ENCODE measurements at places on chromosomes 3 and 15. TPM values are rescaled to one million over a fixed set of nuclear protein-coding genes. Genes with fewer than 3 reads are reported as not detected.

The PPP1R2 gene
- 98.8 TPM for total RNA-seq

The NUTM1 gene
- not detected for total RNA-seq

- no peak for DNase-seq
Measured at GRCh38 chr15:88641959-88642452, 3.2 kb downstream of the ISG20 start.

GRCh38 chr3:14199641-14200040 lies 21.0 kb downstream of the LSM3 start:
- DNase-seq: no peak

DNA sequence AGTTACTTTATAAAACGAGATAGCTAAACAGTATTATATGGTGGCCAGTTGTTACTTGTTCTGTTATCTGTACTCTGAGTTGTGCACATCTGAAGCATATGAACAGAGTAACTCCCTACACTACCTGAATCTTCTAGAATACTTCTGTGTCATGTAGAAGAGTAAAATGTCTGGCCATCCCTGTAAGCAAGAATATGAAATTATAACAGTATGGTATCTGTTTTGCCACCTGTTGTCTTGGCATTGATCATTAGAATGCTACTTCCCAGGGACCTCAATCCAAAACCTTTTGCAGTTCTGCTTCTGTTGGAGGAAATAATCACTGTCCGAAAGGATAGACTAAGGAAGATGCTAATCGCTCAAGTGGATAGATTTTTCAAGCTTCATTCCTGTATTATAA lies 1.9 kb downstream of the TEX9 start:
- no peak for DNase-seq

The SYNPR gene
- not detected for total RNA-seq

- DNase-seq: no peak
Measured at GRCh38 chr3:38133557-38134405, 3.1 kb downstream of the ACAA1 start.

DNA sequence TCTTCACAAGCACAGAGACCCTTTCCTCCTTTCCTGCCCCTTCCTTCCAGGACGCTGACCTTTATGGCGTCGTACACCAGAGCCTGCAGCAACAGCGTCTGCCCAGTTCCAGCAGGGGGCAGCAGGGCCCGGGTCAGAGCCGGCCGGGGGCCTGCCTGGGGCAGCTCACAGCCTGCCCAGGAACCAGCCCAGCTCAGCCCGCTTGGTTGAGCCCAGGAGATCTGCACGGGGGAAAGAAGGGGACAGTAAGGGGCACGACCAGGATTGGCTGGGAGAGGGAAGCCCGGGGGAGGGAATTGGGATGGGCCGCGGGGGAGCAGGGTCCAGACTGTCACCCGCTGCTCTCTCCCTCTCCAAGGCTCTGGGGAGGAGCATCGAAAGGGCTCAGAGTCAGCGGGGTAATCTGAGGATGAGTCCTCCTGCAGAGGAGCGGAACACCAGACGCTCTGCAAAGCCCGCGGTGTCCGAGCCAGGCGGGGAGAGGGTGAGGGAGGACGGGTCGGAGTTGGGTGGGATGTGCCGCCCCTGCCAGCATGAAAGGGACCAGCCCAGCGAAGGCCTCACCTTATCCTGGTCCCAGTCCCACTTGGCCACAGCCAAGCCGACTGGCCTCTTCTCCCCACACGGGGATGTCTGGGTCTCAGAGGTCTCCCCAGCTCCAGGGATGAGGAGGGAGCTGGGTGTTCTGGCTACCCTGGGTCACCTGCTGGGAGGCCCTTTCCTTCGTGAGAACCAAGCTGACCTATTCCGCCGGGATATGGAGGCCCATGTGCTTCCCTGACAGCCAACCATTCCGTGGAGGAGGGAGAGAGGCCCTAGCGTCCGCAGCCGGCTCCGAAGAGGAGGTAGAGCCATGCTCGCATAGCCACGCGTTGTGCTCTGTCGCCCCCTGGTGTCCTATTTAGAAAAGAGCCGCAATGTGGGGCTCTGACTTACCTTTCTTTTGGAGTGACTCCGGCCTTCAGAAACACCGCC lies 7.4 kb upstream of the IGDCC3 start:
- DNase-seq: peak; percentile 77

GRCh38 chr3:71680603-71681002 lies 44.6 kb downstream of the EIF4E3 start:
- DNase-seq: no peak

The HGD gene
- not detected for total RNA-seq

DNA sequence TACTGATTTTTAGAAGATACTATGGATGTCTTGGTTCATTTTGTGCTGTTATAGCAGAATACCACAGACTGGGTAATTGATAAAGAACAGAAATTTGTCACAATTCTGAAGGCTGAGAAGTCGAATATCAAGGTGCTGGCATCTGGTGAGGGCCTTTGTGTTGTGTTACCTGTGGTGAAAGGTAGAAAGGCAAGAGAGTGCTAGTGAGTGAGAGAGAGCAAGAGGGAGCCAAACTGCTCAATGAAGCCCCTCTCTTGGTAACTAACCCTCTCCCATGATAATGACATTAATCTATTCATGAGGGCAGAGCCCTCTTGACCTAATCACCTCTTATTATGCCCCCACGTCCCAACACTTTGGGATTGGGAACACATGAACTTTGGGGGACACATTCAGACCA lies 31.3 kb downstream of the PDCD6IP start:
- no peak for DNase-seq

DNA sequence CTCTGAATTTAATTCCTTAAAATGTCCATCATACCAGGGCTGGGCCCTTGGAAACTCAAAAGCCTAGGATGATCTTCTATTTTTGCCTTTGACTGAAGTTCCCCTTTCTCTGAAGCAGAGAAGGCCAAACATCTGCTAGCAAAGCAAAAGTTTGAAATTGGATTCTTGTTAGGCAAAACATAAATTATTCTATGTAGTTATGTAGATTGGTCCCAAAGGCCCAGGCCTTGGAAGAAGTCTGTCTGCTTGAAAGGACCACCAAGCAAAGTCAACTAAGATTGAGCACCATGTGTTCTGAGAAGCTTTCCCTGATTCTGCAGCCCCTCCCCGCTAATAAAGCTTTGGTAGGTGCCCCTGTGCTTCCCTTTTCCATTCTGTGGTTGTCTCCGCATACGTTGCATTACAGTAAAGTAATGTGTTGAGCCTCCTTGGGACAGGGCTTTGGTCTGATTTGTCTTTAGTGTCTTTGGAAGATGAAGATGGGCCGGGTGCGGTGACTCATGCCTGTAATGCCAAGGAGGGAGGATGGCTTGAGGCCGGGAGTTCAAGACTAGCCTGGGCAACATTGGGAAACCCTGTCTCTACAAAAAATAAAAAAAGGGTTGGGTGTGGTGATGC lies 56.4 kb downstream of the RPL39L start:
- no peak for DNase-seq

The LRRC34 gene
- 2.9 TPM for total RNA-seq

GRCh38 chr3:57157545-57157944 lies 7.6 kb downstream of the IL17RD start:
- no peak for DNase-seq

The TGM5 gene
- total RNA-seq: not detected

DNA sequence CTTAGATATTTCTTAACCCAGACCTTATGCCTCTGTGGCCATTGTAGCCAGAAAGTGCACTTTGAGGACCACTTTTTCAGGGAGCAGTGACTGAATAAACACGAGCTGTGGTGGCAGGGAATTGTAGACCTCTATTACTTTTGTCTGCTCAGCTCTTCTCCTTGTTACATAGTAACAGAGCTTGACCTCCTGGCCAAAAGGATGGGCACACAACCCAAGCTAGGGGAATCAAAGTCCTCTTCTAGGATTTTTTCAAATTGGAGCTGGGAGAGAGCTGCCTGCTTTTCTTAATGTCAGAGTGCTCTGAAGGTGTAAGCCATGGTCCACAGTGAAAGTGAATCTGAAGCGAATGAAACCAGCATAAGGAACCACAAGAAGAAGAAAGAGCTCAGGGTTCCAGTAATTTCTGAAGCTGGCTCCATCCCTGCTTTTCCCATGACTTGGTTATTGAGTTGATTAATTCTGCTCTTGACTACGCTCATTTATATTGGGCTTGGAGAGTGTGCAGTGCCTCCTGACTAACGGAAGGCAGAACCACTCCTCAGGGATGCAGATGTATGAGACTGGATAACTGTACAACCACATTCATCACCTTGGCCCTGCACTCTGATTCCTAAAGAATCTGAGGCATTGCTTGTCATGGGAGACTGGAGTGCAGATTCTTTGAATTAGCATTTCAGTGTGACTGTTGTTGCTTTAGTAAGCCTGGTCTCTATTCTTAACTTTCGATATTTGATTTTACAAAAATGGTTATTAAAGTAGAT lies 60.9 kb downstream of the TLNRD1 start:
- no peak for DNase-seq

DNA sequence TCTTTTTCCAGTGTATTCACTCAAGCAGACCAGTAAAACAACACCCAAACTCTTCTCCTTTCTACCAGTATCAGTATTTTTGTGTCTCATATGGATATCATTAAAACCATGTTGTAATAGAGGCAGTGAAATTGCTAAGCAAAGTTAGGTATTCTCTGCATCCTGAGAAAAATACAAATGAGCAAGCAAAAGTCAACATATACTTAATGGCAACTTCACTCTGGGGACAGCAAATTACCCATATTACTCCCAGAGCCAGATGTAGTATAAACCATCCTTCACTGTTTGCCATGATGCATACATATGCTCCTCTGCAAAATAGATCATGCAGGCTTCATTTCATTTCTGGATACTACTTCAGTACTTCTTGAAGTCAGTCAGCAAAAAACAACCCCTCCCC lies 22.1 kb downstream of the UBA5 start:
- DNase-seq: no peak

DNA sequence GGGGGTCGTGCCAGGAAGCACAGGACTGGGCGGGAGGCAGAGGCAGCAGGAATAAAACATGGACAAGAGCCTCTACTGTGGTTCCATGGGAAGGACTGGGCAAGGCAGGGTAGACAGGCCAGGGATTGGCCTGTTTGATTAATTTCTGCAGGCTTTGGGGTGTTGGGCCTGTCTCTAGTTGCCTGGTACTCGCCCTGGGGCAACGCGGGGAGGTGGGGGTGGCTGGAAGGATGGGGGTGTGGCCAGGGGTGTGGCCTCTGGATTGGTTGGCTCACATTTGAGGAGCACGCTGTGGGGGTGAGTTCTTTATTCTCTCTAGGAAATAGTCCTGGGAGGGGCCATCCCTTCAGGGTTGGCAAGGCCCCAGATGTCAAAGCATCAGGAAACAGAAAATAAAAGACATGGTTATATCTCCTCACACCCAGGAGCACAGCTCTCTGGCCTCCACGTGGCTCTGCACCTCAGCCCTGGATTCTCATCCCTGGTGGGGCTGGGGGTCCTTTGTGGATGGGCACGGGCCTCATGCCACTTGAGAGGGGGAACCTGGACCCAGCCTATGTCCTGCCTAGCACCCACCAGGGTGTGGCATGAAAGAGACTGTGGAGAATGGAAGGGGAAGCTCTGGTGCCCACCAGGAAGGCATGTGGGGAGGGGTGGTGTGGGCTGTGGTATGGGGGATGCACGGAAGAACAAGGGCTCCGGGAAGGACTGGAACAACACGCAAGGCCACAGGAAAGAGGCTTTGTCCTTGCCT lies 223.0 kb upstream of the LYSMD4 start:
- DNase-seq: no peak

The EBLN2 gene
- total RNA-seq: 8.4 TPM

DNA sequence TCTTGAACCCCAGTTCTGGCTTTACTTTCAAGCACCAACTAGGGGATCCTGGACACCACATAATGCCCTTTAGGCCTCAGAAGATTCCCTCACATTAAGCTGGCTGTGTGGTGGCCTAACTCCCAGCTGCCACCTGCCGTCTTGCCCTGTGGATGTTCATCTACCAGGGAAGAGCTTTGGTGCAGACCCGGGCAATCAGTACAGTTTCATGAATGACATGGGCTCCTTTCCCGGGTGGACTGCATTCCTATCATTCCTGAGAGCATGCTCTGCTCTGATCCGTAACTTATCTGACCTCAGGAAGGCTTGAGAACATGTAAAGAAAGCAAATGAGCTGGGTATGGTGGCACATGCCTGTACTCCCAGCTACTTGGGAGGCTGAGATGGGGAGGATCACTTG lies 50.0 kb upstream of the GSK3B start:
- no peak for DNase-seq

GRCh38 chr15:73897441-73898261 lies 24.3 kb downstream of the TBC1D21 start:
- DNase-seq: peak; percentile 59

- no peak for DNase-seq
Measured at GRCh38 chr3:53256704-53257055, 858 bp upstream of the TKT start.

DNA sequence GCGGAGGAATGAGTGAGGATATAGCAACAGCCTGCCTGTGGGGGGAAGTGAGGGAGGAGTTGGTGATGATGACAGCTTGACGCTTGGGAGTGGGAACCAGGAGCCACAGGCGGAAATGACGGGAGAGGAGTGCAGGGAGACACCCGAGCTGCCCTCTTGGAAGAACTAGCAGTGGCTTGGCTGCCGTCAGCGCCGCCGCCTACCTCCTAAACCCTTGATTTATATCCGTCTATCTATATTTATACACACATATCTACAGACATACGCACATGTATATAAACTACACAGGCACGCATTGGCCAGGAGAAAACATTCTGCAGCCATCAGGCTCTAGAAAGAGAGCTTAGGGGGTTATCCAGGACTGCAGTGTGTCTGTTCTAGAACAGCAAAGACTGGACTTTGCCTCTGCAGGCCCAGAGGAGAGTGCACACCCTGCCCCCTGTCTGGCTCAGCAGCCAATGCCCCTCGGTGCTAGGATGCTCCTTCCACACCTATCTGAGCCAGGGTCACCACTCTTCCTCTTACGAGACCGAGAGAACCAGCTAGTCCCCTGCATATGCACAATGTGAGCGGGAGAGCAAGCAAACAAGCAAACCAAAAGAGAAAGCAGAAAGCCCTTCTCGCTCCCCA lies 45.3 kb upstream of the MAGEF1 start:
- no peak for DNase-seq

DNA sequence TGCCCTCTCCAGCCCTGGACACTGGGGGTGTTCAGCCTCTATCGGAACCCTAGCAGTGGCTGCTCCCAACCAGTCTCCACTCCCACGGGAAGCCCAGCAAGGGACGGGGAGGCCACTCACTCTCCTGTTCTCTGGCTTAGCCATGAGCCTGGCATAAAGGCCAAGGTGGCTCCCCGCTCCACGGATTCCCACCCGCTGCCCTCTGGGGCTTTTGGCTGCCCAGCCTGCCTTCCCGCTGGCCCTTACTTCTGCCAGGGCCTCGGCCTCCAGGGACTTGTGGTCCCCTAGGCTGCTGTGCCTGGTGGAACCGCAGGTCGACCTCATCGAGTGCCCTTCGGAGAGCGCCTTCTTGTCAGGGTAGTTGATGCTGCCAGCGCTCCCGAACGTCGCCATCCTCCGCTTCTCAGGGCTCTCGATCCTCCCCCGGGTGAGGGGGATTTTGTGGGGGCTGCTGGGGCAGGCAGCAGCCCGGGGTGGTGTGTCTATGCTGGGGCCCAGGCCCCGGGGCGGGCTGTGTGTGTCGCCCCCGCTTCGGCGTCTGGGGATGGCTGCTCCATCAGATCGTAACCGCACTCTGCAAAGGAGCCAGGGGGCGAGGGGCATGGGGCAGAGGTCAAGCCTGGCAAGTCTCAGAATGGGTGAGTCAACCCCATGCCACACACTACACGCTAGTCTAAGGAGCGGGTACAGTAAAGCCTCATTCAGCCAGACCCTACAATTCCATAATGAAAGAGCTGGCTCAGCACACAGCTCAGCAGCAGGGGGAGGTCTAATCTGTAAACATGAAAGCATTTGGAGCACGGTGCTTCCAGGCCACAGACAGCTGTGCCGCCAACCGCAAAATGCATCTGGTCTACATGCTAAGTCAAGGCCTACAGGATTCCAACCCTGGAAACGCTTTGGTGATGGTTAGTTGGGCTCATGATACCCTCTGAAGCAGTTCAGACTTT lies 27.3 kb upstream of the RAD18 start:
- DNase-seq: no peak

Measured in activated T-helper 1 cell treated with anti-CD3 and anti-CD28 coated beads, Interleukin-12 subunit alpha, Interleukin-12 subunit beta, Interleukin-2, Interleukin-4 antibody, amounts not matched to agents 30 ng/mL and 10 ng/mL and 1 ng/mL, durations not matched to agents 14 hours and 24 hours and 36 hours (primary cell).